ENCODE measurements at places on chromosomes 3 and 15. TPM values are rescaled to one million over a fixed set of nuclear protein-coding genes. Genes with fewer than 3 reads are reported as not detected.

DNA sequence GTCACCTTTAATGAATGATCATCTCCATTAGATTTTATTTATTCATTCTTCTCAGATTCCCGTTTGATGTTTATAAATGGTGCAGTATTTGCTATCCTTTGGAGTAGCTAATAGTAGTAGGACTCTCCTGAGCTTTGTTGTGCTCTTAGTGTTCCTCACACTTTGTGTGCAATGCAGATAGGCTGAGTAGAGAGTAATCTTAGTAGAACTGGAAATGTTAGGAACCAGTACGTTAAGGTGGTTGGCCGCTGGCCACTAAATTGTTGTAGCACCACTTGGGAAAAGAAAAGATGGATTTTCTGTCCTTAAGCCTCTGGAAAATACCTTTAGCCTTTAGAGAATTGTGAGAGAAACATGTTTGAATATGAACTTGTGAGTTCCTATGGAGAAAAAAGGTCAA, 19.9 kb upstream of the EBLN2 start:
- H3K36me3 ChIP-seq = no peaks in the 10 kb centered on the region
- no peak overlapping the region for H3K4me3 ChIP-seq
- H3K4me1 ChIP-seq = peaks cover 47% of the 10 kb centered on the region

DNA sequence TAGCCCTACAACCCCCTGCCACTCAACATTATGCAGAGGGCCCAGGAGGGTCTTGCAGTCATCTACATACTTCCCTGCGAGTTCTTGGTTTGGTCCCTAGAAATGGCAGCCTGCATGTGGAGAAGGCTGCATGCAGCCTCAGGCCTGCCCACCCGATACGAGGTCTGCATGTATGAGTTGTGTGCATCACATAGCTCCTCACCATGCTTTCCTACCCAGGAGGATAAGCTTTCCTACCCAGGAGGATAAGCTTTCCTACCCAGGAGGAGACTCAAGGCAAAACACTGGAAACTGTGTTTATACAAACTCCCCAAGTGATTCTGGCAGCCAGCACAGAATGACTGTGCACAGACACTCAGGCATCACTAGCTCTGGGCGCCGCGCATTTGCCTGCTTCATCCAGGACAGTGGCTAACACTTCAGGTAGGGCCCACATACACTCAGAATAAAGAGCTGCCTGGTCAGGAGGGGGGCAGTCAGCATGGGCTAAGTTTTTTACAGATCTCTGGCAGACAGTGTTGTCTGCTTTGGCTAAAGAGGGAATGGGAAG, 187.7 kb downstream of the THSD4 start:
- no peak for DNase-seq
- H3K27ac ChIP-seq = no peak overlapping the region
- H3K4me1 ChIP-seq = no peaks in the 10 kb centered on the region
- no peak overlapping the region for H3K4me3 ChIP-seq
- no peaks in the 10 kb centered on the region for H3K36me3 ChIP-seq

DNA sequence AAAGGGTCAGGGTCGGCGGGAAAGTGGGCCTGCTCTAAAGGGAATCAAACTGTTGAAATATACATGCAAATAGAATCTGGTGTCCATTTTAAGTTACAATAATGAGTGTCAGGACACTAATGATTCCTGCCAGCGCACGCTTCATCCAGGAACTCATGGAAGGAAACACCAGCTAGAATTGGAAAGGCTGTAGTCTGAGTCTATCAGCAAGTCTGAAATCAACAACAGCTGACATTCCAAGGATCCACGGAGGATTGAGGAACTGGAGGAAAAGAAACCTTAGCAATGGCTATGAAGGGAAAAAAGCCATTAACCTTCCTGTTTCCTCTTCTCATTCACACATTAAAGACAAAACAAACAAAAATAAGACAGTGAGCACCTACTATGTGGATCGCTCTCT, 1063.1 kb downstream of the NTRK3 start:
- no peak for DNase-seq
- no peaks in the 10 kb centered on the region for H3K27me3 ChIP-seq
- H3K4me1 ChIP-seq = no peaks in the 10 kb centered on the region

- H3K36me3 ChIP-seq = peaks cover under 1% of the 10 kb centered on the region
- H3K27me3 ChIP-seq = no peaks in the 10 kb centered on the region
- peaks cover 21% of the 10 kb centered on the region for H3K4me1 ChIP-seq
Observed at GRCh38 chr15:59011262-59011952, 23.9 kb downstream of the RNF111 start.

DNA sequence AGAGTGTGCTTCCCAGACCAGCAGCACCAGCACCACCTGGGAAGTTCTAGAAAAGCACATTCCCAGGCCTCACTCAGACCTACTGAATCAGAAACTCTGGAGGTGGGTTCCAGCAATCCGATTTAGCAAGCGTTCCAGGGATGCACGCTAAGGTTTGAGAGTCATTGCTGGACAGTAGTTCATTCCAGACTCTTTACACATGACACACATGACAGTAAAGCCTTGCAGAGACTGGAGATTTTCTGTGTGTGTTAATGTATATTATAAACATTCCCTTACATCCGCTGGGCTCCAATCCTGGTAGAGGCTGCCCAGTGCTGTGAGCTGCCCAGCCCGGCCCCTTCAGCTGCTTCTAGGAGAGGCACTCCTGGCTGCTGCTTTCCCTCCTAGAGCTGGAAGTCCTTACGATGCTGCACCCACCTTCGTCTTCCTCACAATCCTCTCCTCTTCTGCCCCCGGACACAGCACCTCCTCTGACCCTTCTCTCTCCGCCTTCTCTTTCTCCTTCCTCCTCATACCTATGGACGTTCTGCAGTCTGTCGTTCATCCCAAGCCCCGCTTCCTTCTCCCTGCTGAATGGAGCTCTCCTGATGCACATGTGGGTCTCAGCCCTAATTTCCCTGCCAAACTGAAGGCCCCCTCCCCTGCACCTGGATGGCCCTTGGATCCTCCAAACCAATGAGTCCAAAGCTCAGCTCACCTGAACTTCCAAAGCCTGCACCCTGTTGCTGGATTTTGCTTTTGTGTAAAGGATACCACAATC, 44.4 kb downstream of the ITGA11 start:
- DNase-seq = no peak
- peaks cover 9% of the 10 kb centered on the region for H3K27me3 ChIP-seq
- no peak overlapping the region for H3K4me3 ChIP-seq

DNA sequence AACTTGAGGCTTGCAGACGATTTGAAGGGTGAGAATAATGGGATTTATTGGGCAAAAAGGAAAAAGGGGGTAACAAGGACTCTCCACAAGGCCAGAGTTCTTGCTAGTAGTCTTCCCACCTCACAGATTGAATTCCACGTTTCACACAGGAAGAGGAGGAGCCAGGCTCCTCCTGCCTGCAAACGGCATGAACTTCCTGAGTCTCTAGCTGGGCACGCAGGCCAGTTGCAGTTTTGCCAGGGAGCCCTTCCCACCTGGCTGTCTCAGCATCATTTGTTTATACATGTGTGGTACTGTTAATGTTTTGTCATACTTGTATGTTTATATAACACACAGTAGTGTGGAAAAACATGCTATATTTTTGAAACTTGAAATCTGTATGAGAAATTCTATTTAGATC, 155.0 kb downstream of the NLGN1 start:
- DNase-seq = no peak
- no peaks in the 10 kb centered on the region for H3K36me3 ChIP-seq
- H3K27me3 ChIP-seq = no peaks in the 10 kb centered on the region
- no peak overlapping the region for H3K27ac ChIP-seq
- H3K4me3 ChIP-seq = no peak overlapping the region

DNA sequence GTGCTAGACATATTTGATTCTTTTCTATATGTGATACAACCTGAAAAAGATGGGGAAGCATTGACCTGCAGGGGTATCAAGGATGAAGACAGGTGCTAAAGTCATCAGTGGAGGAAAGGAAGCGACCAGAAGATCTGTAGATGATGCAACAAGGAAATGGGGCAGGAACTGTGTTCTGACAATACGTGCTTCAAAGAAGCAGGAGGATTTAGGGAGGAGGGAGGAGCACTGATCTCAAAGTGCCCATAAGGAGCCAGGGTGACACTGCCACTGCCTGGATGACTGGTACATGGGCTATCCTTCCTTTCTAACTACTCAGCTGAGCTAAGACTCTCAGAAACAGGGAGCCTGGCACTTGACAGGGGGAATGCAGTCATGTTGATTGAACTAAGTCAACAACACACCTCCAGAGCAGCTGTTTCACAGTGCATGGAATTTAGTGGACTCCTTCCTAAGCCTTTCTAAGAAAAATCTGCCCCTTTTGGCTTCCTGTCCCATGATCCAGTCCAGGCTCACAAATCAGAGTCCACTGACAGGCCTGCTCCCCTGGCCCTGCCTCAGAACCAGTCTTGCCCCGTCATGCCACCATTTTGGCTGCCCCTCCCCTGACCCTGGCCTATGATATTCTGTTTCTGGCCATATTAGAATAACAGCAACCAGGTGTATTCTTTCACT, 12.0 kb downstream of the LYSMD4 start:
- no peaks in the 10 kb centered on the region for H3K27me3 ChIP-seq
- no peak overlapping the region for H3K4me3 ChIP-seq
- DNase-seq = no peak
- peak overlapping the region; percentile 47 for H3K27ac ChIP-seq

GRCh38 chr15:84598993-84599392, 1.8 kb upstream of the ZSCAN2 start:
- H3K4me3 ChIP-seq = no peak overlapping the region
- H3K4me1 ChIP-seq = no peaks in the 10 kb centered on the region
- no peak for DNase-seq

GRCh38 chr3:12655701-12656100, 8.2 kb downstream of the RAF1 start:
- DNase-seq = no peak
- H3K4me3 ChIP-seq = no peak overlapping the region
- H3K27me3 ChIP-seq = no peaks in the 10 kb centered on the region
- H3K36me3 ChIP-seq = no peaks in the 10 kb centered on the region

DNA sequence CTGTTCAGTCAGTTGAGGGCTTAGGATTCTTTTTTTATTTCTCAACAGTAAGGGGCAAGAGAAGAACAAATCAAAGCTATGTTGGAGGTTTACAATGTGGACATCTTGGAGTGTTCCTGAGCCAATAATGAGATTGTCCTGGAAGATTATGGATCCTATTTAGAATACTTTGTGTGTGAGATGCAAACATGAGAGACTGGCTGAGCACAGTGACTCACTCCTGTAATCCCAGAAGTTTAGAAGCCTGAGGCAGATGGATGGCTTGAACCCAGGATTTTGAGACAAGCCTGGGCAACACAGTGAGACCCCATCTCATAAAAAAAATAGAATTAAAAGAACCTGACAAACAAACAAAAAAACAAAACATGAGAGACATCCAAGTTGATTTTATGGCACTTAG, 351.6 kb downstream of the GAP43 start:
- H3K36me3 ChIP-seq = no peaks in the 10 kb centered on the region
- DNase-seq = no peak
- no peak overlapping the region for H3K4me3 ChIP-seq
- H3K4me1 ChIP-seq = no peaks in the 10 kb centered on the region

DNA sequence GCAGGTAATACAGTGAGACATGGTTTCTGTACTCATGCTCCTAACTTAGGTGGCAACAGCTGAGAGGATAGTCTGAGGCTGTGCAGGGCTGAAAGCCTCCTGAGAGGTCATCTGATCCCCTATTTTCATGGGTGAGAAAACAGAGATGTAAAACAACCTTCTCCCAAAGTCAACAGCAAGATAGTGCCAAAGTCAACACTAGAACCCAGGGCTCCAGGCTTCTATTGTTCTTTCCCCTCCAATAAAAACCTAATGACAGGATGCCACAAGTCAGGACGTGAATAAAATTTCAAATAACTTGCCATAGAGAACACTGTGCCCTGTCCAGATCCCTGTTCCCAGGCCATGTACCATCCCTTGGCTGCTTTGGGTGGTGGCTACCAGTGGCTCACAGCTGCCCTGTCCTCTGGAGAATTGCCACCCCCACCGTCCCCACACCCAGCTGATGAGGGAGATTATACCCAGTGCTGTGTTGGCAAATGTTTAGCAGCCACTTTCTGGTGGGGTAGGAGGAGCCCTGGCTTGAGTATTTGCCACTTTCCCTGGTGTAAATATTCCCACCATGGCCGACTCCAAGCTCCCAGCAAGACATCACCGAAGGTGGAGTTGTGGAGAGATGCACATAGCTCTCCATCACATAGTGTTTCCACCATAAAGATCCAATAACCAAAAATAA, 54.8 kb downstream of the SRGAP3 start:
- no peaks in the 10 kb centered on the region for H3K4me1 ChIP-seq
- H3K27ac ChIP-seq = no peak overlapping the region

DNA sequence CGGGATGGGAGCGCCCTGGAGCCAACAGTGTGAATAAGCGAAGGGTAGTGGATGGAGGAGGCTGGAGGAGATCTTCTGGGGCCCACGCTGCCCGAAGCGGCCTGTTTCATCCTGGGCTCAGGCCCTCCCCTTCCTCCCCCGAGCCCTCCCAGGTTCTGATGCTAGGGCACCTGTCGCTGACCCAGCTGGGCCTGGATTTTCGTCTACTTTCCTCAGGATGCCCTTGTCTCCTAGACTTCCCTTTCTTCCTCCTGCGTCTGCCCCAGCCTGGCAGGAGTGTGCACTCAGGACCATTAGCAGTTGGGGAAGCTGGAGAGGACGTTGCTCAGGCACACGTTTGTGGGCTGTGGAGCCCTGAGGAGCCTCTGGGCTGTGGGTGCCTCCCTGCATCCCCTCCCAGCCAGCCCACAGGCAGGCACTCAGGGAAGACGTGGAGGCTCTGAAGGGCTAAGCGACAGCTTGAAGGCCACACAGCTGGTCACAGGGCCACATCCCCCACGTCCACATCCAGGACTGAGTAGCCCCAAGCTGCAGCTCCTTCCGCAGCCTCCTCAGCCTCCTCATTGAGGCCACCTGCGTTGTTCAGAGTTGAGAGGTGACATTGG, 23.9 kb upstream of the PIGZ start:
- no peak overlapping the region for H3K4me3 ChIP-seq
- H3K36me3 ChIP-seq = no peaks in the 10 kb centered on the region
- DNase-seq = peak; percentile 50
- peaks cover 11% of the 10 kb centered on the region for H3K4me1 ChIP-seq
- no peaks in the 10 kb centered on the region for H3K27me3 ChIP-seq

GRCh38 chr3:188453431-188454384, 299.8 kb downstream of the LPP start:
- no peaks in the 10 kb centered on the region for H3K36me3 ChIP-seq
- peaks cover under 1% of the 10 kb centered on the region for H3K4me1 ChIP-seq
- no peak for DNase-seq
- no peak overlapping the region for H3K4me3 ChIP-seq
- no peak overlapping the region for H3K27ac ChIP-seq

GRCh38 chr3:196932600-196932999, 9.7 kb downstream of the NCBP2 start:
- no peak overlapping the region for H3K4me3 ChIP-seq
- no peaks in the 10 kb centered on the region for H3K27me3 ChIP-seq
- peaks cover 96% of the 10 kb centered on the region for H3K36me3 ChIP-seq
- no peak for DNase-seq
- no peak overlapping the region for H3K27ac ChIP-seq

Gene SLC51B
- total RNA-seq = not detected

Gene GOLGA6L7
- not detected for total RNA-seq

Gene ST8SIA2
- not detected for total RNA-seq

Gene TKT
- total RNA-seq = 23.1 TPM

Gene SCAMP5
- total RNA-seq = not detected

Gene NRG4
- 11.6 TPM for total RNA-seq

Gene MNS1
- 1.0 TPM for total RNA-seq

Gene NEK4
- 13.8 TPM for total RNA-seq

Gene DOCK3
- total RNA-seq = 0.46 TPM
